ENCODE measurements at places on chromosomes 13 and 19.

DNA sequence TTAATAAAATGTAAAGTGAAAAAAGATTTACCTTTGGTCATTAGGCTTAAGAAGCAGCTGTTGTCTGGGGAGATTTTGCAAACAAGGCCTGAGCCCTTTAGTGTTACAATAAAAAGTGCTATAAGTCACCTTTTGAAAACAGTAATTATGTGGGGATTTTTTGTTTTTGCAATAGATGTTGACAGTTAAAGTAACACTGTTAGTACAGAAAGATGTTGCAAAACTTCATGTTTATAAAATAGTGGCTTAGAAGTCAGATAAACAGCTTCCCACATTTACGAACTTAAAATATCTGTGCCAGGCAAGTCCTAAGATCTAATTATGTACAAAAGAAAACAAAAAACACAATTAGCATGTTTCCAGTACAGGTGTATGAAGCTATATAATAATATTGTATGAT, 138.0 kb upstream of the IRS2 start:
- no peak for DNase-seq

GRCh38 chr13:78437781-78438180, 165.6 kb downstream of the POU4F1 start:
- DNase-seq, result no peak

DNA sequence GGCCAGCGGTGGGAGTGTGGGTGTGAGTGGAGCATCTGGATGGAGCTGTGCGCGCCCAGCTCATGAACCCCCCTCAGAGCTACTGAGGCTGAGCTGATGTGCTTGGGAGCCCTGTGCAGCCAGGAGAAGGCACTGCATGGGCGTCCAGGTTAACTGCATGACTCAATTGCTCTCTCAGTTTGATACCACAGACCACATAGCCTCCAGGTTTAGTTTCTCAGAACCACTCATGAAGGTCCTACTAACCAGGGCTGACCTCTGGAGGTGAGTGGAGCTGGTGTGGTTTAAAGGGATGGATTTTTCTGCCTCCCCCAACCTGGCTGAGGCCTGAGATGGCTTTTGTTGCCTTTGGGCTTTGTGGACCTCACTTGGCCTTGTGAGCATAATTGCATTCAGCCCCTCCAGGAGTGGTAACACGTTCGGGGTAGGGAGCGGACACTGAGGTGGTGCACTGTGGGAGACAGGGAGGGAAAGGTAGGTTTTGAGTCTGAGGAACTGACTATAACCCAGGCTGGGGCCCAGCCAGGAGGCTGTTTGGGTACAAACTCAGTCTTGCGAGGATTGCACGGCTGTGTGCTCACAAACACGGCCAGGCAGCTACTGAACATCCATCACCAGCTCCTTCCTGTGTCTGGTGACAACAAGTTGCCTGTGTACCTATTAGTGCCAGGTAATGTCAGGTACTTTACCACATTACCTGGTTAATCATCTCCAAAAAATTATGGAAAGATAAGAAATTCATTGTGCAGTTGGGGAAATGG, 97.5 kb downstream of the RGCC start:
- DNase-seq, result no peak

- no peak for DNase-seq
Measured at GRCh38 chr13:59931621-59932020, 232.1 kb downstream of the DIAPH3 start.

GRCh38 chr19:1063909-1064660, 2.9 kb upstream of the ARHGAP45 start:
- DNase-seq, result peak; percentile 45

- DNase-seq, result peak; percentile 84
Measured at GRCh38 chr19:861756-862580, 2.5 kb downstream of the CFD start.

GRCh38 chr13:66826398-66826797, 403.7 kb downstream of the PCDH9 start:
- DNase-seq, result no peak

DNA sequence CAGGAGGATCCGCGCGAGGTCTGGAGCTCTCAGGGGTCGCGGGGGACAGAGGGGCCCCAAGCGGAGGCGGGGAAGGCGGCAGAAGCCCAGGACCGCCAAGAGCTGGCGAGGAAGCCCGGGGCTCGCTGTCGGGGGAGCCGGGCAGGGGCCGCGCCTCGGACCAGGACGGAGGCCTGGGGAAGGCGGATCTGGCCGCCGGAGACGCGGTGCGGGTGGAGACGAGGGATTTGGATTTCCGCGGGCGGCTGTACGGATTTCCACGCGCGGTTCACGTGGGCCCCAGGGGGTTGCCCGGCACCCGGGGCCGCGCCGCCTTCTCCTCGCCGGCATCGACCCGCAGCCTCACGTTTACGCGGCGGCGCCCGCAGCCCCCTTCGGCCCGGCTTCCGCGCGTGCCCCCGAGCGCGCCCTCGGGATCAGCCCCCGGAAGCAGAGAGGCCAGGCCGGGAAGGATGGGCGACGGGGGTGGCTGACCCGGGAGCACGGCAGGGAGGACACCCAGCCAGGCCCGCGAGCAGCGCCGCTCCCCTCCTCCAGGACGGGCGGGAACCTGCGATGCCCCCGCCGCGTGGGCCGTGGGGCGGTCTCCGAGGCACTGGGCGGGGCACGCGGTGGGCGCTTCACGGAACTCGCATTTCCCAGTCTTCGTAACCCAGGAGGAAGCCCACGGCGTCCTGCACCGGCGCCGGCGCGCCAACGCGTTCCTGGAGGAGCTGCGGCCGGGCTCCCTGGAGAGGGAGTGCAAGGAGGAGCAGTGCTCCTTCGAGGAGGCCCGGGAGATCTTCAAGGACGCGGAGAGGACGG, 4.7 kb downstream of the F7 start:
- DNase-seq, result peak; percentile 49

GRCh38 chr19:12137221-12137940, 2.8 kb downstream of the ZNF20 start:
- no peak for DNase-seq
